Esophagus muscularis mucosa (tissue), 4 donors: ENCODE measurements at places on chromosomes 7 and 10. TPM values are rescaled to one million over a fixed set of nuclear protein-coding genes. Genes with fewer than 3 reads are reported as not detected.
A peak's percentile ranks its signal among the peaks of the same experiment; 100 is the strongest.

GRCh38 chr7:133367561-133367960 lies 114.7 kb downstream of the EXOC4 start:
- DNase-seq: no peak

- no peak for DNase-seq
Measured at GRCh38 chr7:158975526-158976467, 119.4 kb downstream of the DYNC2I1 start.

Gene TAS2R4
- total RNA-seq: 1.3 TPM

DNA sequence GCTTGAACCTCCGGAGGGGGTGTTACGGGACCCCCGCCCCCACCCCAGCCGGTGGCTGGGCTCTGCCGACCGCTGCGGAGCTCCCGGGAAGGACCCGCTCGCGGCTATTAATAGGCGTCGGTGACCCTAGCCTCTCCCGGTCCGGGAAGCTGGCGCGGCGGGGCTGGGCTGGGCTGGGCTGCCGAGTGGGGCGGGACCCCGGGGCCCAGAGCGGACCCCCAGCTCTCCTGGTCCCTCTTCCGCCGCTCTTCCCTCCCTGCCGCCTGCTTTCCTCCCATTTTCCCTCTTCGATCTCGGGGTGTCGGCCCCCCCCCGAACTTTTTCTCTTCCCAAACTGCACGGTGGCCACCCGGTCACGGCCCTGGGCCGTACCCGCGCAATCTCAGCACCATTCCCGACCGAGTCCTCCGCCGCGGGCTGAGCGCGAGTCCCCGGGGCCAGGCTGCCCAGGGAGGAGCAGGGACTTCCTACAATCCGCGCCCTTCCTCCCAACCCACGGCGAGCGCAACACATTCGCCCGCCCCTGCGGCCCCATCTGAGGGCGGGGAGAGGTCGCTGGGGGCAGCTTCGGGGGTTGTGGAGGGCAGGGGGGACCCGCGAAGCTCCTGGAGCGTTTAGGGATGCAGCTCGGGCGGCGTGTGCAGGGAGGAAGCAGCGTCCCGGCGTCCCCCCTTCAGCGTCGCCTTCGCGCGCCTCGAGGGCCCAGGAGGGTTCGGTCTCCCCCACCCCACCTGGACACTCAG lies 3.1 kb upstream of the ELFN1 start:
- no peak for DNase-seq

Gene WAPL
- 34.2 TPM for total RNA-seq

GRCh38 chr10:93657757-93658156 lies 44.6 kb downstream of the FRA10AC1 start:
- no peak for DNase-seq

Gene SDK1
- 7.8 TPM for total RNA-seq

GRCh38 chr10:1571587-1572237 lies 165.6 kb downstream of the ADARB2 start:
- no peak for DNase-seq

DNA sequence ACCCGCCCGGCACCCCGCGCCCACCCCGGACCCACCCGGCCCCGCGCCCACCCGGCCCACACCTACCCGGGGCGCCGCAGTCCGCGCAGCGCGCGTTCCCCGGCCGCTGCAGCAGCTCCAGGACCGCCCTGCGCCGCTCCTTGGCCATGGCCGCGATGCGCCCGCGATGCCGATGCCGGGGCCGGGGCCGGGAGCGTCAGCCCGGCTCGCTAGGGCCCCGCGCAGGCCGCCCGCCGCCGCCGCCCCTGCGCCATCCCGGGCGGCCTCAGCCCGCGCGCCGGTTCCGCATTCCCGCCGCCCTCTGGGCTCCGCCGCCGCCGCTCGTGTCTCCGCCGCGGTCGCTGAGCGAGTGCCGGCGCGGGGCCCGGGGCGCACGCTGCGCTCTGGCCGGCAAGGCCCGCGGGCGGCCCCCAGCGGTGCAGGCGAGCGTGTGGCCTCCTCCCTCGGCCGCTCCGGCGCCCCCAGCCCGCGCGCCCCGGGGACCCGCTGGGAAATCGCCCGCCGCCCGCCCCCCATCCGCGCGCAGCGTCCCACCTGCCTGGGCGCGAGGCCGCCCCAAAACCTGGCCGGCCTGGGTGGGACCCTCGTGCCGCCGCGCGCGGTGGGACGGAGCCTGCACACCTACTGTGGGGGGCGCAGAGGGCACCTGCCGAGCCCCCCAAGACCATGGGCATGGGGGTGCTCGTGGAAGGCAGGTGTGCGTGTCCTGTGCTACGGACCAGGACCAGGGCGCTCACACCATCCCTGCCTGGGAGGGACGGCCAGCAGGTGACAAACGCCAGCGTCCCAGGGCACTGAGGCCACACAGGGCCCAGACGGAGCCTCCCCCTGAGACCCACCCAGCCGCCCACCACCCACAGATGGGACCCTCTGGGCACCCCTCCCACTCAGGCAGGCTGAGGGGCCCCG lies at the start of gene ADAP1:
TSS of gene ADAP1 (minus strand) at position 351 of the 909 bp plus-strand sequence. CDS start at position 148, 203 bp downstream.
- DNase-seq: no peak

DNA sequence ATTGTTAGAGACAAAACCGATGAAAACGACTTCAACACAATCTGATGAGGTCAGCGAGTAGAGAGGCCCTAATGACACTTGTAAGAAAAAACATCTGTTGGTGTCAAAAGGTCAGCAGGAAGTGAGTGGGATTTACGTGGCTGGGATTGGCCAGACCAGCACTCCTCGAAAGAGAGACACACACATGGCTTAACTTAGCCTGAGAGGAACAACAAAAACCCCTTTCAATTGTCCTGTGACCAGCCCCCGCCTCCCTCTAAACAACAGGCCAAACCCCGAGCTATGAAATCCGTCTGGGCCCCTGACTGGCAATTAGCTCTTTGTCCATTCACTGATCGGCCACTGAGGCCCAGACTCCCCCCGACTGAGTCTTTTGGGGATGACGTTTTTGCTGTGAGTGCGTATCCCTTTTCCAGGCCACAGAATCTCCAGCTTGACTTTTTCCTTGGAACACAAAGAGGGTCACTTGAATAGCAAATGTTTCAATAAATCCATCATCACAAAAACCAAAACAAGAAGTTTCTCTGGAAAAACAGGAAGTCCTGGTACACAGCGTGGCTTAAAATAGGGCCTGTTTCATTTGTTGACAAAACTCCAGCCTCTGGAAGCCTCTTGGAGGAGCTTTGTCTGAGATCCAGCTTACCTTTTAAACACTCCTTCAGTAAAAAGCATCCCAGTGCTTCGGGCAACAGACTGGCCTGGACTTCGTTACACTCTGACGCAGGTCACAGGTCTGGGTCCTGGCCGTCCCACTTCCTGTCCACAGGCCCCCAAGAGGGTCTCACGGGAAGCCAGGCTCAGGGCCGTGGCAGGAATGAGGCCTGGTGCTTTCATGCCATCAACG lies 103.0 kb downstream of the CTBP2 start:
- peak; percentile 94 for DNase-seq

- no peak for DNase-seq
Measured at GRCh38 chr10:118409295-118409694, 67.2 kb upstream of the FAM204A start.

Gene LRIT1
- total RNA-seq: not detected
